ENCODE measurements at places on chromosomes 11 and 22. TPM values are rescaled to one million over a fixed set of nuclear protein-coding genes. Genes with fewer than 3 reads are reported as not detected.

VSIG10L2 gene
- not detected for total RNA-seq

OR52E2 gene
- total RNA-seq: not detected

DGAT2 gene
- 5.6 TPM for total RNA-seq

LMO1 gene
- not detected for total RNA-seq

SYT7 gene
- total RNA-seq: 0.59 TPM

KRTAP5-11 gene
- not detected for total RNA-seq

WNT7B gene
- total RNA-seq: under 0.01 TPM

HBB gene
- not detected for total RNA-seq

F2 gene
- not detected for total RNA-seq

OOSP2 gene
- total RNA-seq: not detected

APOA1 gene
- total RNA-seq: 10.4 TPM

TEAD1 gene
- 94.4 TPM for total RNA-seq

OTOG gene
- total RNA-seq: not detected

PANX2 gene
- total RNA-seq: 1.5 TPM

SCGB1A1 gene
- not detected for total RNA-seq

ABCG4 gene
- total RNA-seq: 0.32 TPM

OR52E8 gene
- not detected for total RNA-seq

SLC17A6 gene
- total RNA-seq: not detected

SULT4A1 gene
- 0.30 TPM for total RNA-seq

TPBGL gene
- total RNA-seq: 0.05 TPM

GDPD4 gene
- 0.69 TPM for total RNA-seq

MMP13 gene
- total RNA-seq: not detected

FAM180B gene
- not detected for total RNA-seq

FOLR2 gene
- total RNA-seq: not detected

ACRV1 gene
- not detected for total RNA-seq

KBTBD4 gene
- total RNA-seq: 17.6 TPM

CDC45 gene
- 1.2 TPM for total RNA-seq

MMP12 gene
- total RNA-seq: 0.18 TPM

C11orf42 gene
- not detected for total RNA-seq

TRIM6 gene
- total RNA-seq: 8.7 TPM

MMP1 gene
- total RNA-seq: 122 TPM

ROBO4 gene
- 0.46 TPM for total RNA-seq

DPAGT1 gene
- 16.0 TPM for total RNA-seq

CYB5R2 gene
- total RNA-seq: 3.7 TPM

CPT1B gene
- total RNA-seq: 1.6 TPM

OR4A16 gene
- total RNA-seq: not detected

CD59 gene
- 370 TPM for total RNA-seq

MUC2 gene
- not detected for total RNA-seq
